RPMI8226 (cell line): ENCODE measurements at places on chromosomes 5 and 9.

GRCh38 chr5:78235289-78235688, 59.2 kb downstream of the AP3B1 start:
- DNase-seq: no peak

- DNase-seq: no peak
Measured at GRCh38 chr5:83937837-83938236, 217.2 kb upstream of the HAPLN1 start.

DNA sequence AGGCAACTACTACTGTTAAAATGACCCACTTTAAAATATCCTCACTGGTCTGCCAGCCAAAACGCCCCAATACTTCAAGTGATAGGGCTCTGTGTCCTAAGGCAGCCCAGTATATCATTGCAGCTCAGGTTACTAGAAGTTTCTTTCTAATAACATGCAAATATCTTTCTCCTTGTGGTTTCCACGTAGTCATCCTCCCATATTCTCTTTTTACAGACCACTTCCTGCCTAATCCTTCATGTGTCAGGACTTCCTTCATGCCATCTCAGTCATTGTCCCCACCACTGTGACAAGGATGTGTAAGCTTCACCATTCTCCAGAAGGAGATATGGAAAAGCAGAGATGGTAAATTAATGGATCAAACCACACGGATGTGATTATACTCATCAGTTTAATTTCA, 813.7 kb downstream of the MAT2B start:
- DNase-seq: no peak

- no peak for DNase-seq
Measured at GRCh38 chr9:101383361-101383760, 1.4 kb downstream of the BAAT start.

DNA sequence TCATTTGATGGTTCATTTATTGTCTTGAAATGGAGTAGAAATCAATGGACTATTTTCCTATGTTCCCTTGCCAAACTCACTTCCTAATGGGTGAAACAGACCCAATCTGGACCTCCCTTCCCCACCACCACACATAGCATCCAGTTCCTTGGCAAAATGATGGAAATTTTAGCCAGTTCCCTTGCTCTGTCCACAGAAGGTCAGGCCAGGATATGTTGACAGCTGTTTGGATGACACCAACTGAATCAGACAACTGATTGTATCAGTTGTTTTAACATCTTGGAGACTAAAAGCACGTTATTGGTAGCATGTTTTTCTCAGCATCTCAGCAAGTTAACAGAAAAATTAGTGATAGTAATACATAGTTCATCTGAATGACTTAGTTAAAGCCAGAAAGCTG, 534.8 kb downstream of the PSAT1 start:
- DNase-seq: no peak

- DNase-seq: no peak
Measured at GRCh38 chr5:129027260-129027659, 62.0 kb downstream of the SLC27A6 start.

DNA sequence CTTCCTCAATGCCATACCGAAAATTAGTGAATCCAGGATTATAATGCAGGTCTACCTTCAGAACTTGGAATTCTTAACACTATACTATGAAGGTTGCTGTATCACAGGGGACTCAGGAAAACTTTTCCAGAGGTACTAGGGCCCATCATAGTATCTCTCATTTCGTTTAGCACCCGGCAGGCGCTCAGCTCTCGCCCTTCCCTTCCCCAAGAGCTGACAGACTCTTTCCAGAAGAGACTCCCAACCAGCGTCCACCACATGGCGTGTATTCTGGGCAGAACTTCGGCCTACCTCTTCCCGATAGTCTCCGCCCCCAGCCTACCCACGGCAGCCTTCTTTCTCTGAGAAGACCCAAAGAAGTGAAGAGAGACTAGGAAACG, 271 bp downstream of the NOL8 start:
- DNase-seq: no peak

- no peak for DNase-seq
Measured at GRCh38 chr5:161190778-161191177, 338.8 kb upstream of the ATP10B start.
